ENCODE measurements at places on chromosomes 5 and 9.

DNA sequence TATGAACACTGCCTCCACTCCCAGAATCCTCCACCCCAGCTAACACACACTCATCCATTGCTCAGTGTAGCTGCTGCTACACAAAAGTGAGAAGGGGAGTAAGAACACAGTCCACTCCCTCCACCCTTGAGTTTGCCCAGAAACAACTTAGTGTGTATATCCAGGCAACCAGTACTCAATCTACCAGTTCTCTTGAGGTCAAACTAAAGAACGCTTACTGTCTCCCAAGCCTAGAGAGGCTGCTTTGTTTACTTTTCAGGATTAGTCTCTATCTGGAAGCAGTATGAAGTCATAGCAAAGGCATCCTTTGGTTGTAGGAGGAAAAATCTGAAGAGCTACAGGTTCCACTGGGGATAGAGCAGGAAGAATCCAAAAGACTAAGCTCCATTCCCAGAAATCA, 296.3 kb downstream of the KCNN2 start:
- no peak for DNase-seq

- no peak for DNase-seq
Observed at GRCh38 chr5:15283076-15283475, 216.9 kb upstream of the FBXL7 start.

- no peak for DNase-seq
Observed at GRCh38 chr9:114226246-114227055, 71.1 kb downstream of the COL27A1 start.

DNA sequence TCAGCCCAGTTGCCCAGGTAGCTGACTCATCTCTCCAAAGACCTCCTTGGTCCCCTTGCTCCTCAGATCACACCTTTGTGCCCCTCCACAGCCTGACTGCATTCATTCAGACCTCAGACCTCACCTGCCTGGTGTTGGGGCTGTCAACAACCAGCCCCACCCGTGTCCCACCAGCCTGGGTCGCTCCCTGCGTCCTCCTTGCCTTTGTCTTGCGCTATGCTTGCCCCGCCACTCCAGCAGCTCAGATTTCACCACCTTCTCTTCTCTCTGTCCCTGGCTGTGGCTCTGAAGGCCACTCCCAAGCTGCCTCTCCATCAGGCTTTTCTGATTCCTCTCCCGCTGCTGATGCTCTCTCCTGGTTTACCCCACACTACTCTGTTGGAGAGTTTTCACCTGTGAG, 103.5 kb downstream of the MVB12B start:
- DNase-seq: no peak

DNA sequence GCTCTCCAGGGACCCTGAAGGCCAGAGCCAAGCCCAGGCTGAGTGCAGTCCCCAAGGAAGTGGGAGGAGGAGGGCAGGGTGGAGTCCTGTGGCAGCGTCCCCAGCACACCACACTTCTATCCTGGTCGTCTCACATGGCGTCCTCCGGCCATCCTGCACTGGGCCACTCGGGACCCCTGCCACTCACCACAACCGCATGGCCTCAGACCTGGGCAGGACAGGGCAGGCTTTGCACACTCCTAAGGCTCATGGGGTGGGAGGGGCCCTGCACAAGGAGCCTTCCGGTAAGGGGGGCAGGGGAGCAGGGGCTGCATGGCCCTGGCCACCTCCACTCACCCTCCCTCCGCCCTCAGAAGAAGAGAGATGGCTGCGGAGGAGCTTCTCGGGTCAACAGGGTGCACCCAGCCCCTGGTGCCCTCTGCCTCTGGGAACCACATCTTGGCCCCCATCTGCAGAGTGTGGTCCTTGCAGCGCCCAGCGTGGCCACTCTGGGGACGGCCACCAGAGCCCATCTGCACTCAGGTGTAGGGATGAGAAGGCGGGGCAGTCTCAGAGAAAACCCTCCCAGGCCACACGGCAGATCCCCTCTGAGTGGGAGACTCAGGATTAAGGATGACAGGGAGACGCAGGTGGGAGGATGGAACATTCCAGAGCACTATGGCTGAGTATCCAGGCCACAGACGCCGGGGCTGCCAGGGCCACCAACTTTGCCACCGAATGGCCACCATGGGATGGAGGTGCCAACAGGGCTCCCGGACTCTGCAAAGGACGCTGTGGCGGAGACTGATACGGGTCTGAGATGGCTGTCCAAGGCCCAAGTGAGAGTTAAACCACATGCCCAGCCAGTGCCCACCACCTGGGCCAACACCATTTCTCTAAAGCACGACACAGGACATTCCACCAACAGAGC, 7.6 kb downstream of the TPPP start:
- no peak for DNase-seq

DNA sequence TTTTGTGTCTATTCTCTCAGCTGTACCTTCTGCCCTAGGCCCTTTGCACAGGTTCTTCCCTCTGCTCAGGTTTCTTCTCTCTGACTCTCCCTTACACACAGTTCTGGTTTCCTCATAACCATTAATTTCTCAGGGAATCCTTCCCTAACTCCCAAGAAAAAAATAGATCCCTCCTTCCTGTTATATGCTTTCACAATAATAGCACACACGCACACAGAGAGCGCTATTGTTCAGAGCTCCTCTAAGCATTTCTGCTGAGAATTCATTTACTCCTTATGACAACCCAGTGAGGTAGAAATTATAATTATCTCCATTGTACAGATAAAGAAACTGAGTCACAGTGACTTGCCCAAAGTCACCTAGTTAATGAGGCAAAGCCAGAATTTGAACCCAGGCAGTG, 1.7 kb upstream of the TCOF1 start:
- no peak for DNase-seq

- no peak for DNase-seq
Observed at GRCh38 chr5:82538339-82539034, 260.3 kb upstream of the RPS23 start.

DNA sequence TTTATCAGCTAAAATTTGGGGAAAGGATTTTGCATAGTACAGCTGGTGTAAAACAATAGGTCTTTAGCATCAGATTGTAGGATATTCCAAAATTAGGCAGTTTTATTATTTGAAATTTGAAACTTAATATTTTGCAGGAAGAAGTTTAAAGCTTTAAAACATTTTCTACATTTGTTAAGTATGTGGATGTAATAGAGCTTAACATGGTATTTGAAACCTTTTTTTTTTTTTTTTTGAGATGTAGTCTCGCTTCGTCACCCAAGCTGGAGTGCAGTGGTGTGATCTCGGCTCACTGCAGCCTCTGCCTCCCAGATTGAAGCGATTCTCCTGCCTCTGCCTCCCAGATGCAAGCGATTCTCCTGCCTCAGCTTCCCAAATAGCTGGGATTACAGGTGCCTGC, 2.9 kb downstream of the DENND4C start:
- DNase-seq: no peak

DNA sequence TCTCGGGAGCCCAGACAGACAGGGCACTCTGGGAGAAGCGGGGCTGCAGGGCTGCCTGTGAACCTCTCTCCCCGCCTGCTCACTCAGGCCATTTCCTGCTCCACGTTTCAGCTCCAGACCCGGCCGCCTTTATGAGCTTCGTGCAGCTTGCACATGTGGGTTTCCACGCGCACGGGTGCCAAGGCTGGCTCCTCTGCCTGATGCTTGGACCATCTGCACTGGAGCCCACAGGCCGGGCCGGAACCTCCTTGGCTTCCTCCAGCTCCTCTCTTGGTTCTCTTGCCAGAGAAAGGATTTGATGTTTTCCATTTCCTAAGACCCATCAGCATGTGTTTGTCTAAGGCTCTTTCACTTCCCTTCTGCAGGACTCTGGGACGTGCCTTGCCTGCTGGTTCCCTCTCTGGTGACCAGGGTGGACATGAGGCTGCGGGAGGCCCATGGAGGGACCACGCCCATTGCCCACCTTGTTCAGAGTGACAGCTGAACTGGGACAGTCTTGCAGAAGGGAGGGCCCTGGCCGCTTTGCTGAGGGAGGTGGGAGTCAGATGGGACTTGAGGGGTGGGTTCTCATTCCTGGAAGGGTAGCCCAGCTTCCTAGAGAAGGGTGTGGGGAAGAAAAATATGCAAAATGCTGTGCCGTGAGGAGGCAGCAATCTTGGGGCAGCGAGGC, 23.3 kb upstream of the COL5A1 start:
- DNase-seq: no peak

DNA sequence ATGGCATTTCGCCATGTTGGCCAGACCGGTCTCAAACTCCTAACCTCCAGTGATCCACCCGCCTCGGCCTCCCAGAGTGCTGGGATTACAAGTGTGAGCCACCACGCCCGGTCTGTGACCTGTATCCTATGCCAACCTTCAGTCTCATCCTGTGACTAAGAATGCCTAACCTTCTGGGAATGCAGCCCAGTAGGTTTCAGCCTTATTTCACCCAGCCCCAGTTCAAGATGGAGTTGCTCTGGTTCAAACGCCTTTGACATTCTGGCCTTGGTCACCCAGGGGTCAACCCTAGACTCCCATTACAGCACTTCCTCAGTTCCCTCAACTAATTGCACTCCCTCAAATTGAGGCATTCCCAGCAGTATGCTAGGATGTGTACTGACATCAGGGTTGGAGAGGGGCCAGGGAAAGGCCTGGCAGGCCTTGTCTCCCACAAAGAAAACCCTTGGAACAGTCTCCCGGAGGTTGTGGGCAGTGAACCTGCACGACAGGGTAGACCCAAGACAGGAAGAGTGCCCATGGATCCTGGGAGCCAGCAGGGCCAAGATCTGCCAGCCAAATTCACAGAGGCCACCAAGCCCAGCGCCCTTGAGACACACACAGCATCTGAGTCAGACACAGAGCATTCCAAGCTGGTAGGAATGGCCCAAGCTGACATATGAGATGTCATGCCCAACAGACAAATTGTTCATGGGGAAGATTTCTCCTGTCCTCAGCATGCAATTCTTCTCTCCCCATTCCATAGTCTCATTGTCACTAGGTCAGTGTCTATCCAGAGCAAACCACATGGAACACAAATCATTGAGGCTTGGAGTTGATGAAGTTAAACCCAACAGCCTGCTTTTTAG, 24.9 kb upstream of the SMU1 start:
- DNase-seq: no peak

- no peak for DNase-seq
Observed at GRCh38 chr5:176733406-176734262, 76.7 kb upstream of the UNC5A start.

DNA sequence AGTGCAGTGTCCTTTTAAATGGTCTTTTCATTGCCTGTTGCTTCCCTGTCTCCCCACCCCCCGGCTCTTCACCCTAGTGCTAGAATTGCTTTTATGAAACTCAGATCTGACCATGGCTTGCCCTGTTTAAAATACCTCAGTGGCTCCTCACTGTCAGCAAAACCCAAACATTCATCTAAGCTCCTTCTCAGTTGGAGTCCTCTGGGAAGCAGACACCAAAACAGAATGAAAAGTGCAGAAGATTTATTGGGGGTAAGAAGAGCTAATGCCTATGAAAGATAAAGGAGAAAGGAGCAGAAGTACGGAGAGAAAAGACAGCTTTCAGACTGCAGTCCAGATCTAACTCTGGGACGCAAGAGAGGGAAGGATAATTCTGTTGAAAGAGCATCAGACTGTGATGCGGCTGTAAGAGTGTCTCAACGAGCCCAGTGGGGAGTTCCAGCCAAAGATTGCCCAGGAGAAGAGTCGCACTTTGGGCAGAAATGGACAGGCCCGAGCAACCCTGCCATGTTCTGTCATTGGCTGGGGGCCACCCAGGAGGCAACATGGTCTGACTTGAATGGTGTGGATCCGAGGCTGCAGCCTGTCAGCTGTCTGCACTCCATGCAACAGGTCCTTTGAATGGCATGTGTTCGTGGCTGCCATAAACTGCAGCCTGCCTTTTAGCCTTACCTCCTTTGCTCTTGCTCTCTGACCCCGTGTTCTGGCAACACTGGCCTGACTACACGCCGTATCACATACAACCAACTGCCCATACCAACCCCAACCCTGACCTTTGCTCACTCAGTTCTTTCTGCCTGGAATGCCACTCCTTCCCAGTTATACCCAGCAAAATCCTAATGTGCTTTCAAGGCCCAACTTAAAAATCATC, 55.9 kb downstream of the IRF1 start:
- no peak for DNase-seq

GRCh38 chr9:20238921-20239320, 383.4 kb downstream of the MLLT3 start:
- DNase-seq: no peak

DNA sequence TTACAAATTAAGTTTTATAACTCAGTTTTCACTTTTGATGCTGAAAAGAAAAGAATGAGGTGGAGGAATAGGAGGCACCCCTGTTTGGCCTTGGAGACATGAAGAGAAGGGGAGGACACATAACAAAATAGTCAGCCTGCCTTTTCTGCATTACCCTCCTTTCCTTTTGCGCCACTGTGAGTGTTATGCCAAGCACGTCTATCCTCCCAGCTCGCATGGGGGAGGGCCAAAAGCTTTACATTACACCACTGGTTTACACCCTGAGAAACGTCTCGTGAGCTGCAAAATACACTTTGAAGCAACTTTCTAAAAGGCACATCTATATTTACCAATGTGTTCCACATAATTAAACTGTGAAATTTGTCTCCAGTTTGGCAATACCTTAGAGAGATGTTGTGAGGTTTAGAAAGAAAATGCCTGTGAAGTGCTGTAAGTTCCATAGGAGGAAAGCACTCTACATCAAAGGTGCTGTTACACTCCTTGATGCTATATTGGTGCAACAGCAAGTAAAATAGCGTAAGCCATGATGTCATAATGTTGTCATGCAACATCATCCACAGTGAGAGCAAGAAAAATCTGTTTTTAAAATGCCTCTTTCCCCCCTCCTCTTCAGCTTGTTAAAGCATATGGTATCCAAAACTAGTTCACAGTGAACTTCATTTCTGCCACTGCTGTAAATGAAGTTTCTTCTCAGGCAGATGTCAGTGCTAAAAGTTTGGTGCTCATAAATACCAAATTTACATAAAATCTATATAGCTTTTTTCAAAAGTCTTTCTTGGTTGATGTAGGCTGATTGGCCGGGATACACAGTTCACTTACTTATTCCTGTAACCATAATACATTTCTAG, 50.3 kb downstream of the CETN3 start:
- no peak for DNase-seq

DNA sequence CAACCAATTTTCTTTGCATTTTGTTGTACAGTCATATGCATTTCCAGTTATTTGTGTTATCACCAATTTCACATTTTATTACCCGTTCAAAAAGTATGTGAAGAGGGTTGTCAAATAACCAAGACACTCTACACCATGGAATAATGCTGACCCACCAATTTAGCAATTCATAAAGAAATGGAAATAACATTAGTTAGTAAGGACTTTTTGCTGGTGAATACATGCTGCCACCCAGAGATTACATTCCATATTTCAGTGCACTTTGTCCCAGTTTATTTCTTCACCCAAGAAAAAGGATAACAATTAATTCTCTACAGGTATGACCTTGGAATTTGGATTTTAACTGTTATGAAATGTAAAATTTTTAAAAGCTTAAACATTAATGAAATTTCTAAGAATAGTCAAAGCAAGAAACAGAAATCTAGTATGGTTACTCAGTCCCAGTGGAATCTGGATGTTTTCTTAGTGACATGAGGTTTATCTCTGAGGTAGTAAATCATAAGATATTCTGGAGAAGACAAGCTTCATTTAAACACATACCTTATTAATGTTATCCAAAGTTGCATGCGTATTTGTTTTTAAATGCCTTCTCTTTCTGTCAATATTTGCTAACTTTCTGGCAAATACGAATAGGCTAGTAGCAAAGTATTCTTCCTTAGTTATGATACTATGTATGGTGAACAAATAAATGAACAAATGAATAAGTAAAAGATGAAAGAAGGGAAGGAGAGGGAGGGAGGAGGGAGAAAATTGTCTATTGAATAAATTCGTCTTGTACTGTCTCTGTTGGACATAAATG, 100.6 kb downstream of the CETN3 start:
- DNase-seq: no peak
